ENCODE measurements at places on chromosomes 1 and 21. TPM values are rescaled to one million over a fixed set of nuclear protein-coding genes. Genes with fewer than 3 reads are reported as not detected.
A peak's percentile ranks its signal among the peaks of the same experiment; 100 is the strongest.

The CELA3B gene
- total RNA-seq: not detected

The SLC5A9 gene
- not detected for total RNA-seq

The OR2T33 gene
- total RNA-seq: not detected

The PLEKHN1 gene
- total RNA-seq: not detected

The TRIM17 gene
- 0.72 TPM for total RNA-seq

The SORT1 gene
- total RNA-seq: 52.4 TPM

The KCNK1 gene
- not detected for total RNA-seq

The S100B gene
- total RNA-seq: not detected

The CADM3 gene
- total RNA-seq: not detected

The CASZ1 gene
- total RNA-seq: 1.9 TPM

GRCh38 chr1:244002721-244003120 lies 48.4 kb upstream of the ZBTB18 start:
- DNase-seq: no peak

DNA sequence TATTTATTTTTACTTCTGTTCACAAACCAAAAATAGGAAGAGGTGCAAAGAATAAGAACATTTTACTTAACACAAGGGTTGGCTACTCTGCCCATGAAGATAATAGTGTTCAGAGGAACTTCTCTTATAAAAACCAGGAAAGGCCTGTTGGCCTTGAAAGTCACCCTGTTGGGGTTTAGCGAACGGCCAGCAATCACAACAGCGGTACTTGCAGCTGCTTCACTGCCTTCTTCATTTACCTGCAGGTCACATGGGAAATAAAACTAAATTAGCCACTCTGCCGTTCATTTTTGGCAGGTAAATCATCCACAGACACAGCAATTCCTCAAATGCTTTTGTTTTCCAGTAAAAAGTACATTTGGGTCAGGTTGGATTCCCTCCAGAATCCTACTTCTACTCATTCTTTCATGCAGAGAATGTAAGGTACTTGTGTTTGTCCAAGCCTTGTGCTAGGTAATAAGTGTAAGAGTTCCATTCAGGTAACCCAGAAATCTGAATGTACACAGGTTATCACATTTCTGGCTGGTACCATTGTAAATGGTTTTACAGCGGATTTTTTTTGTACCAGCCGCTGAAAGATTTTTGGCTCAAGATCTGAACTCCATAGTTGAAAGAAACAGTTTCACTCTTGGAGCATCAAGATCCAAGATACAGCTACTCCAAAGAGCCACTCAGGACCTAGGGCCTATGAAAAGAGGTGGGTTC lies 13.1 kb downstream of the SERPINC1 start:
- DNase-seq: no peak

DNA sequence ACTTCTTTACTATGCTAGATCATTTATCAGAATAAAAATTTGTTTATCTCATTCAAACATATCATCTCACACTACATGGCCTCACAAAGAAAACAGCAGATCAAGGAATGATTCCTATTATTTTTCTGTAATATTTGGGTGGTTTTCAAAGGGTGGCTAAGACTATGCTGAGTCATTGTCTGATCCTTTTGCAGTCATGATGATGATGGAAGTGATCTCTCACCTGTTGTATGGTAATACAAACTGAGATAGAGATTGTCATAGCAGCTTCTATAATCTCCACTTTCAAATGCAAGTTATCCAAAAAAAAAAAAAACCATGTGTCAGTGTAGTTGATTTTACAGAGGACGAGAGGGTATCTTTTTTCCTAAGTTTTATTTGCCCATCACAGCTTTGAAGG lies 37.2 kb upstream of the GBP5 start:
- DNase-seq: no peak

- peak; percentile 60 for DNase-seq
Observed at GRCh38 chr1:14782741-14783591, 184.5 kb downstream of the KAZN start.

DNA sequence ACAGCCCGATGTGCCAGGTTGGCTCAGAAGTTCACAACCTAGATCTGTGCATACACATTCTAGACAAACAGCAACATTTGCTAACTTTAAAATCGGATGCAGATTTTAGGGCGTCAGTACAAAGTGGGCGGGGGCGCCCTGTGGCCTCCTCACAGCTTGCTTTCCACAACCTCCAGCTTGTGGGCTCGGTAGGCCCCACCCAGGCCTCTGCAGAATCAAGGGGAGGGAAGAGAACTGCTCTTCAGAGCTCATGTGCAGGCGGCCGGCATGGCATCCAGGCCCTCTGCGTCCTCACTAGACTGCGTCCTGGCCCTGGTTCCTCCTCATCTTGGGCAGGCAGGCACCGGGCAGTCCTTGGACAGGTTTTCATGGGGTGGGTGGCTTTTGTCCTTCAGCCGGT lies 59.3 kb downstream of the AJAP1 start:
- DNase-seq: no peak

GRCh38 chr1:150650193-150650592 lies 20.8 kb upstream of the ENSA start:
- DNase-seq: no peak

DNA sequence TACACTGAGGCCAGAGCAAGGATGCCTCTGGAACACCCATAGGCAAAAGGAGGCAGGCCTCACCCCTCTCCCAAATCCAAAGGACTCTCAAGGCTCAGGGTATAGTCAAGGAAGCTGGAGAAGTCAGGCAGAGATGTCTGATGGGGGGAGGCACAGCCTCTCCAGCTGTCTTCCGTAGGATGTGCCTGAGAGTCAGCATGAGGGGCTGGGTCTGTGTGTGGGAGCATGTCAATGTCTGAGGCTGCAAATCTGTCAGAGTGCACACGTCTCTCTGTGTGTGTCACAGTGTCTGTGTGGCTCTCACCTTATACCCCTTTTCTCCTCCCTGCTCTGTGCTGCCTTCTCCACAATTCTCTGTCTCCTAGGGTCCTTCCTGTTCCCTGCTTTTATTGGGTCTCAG lies 4.0 kb downstream of the HPCAL4 start:
- DNase-seq: no peak

GRCh38 chr1:115062542-115063004 lies 26.7 kb downstream of the TSPAN2 start:
- peak; percentile 61 for DNase-seq

DNA sequence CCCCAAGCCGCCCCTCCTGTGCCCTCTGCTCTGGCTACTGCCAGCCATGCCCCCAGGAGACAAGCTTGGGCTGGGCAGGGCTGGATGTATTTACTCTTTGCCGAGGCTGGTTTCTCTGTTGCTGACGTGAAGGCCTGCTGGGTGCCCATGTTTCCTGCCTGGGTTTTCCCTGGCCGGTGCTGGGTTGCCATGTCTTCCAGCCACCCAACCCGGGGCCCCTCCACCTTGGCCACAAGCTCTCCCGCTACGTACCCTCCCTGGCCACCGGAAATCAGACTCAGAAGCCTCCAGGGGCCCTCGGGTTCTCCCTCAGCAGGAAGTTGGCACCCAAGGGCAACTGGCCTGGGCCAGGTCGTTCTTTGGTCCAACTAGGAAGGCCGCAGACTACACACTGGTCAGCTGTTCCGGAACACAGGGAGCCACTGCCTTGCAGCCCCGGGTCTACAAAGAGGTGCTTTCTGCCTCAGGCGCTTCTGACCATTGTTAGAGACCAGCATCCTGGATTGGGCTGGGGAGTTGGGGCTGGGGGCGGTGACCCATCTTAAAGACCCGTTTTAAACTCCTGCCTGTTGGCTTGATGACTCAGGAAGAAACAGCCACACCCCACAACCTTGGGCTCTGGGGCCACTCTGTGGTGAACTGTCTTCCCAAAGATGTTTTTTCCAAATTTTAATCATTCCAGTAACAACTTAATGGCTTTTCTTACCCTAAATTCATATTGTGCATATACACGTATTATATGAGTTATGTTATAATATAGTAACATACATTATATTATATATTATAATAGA lies 71.2 kb upstream of the RUNX3 start:
- DNase-seq: no peak

GRCh38 chr1:7177438-7178146 lies 392.3 kb downstream of the CAMTA1 start:
- no peak for DNase-seq

DNA sequence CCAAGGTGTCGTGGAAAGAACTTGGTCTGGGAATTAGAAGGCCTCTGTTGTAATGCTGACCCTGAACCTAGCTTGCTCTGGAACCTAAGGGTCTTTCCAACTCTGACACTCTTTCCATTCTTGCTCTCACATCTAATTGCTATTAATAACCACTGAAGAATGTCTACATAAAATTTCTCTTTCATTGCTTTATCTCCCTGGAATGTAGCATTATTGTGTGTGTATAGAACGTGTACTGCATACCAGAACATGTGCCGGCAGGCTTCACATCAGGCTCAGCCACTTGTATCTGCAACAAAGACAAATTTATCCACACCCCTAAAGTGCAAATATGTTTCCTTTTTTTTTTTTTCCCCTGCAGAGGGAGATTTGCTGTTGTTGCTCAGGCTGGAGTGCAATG lies 13.9 kb upstream of the LAX1 start:
- DNase-seq: no peak

- DNase-seq: no peak
Observed at GRCh38 chr1:107379826-107380225, 239.0 kb downstream of the NTNG1 start.

DNA sequence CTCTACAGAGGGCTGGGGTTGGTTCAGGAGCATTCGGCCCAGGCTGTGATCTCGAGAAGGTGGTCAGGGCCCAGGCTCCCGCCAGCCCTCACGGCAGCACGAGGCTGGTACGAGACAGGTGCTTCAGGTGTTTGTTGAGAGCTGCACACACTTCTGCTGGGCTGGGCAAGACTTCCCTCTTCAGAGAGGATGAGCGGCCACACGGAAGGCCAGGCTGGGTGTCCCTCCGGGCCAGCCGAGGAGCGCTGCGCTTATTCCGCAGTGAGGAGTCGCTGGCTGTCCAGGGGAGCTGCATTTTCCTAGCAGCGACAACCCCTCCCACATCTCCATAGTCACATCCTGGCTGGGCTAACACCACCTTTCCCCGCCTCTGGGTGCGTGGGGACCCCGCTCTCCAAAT lies 50.5 kb downstream of the PDE9A start:
- DNase-seq: no peak

GRCh38 chr1:204446413-204447111 lies 34.9 kb upstream of the PPP1R15B start:
- DNase-seq: peak; percentile 87

- DNase-seq: no peak
Observed at GRCh38 chr21:40381111-40381510, 465.8 kb downstream of the DSCAM start.

DNA sequence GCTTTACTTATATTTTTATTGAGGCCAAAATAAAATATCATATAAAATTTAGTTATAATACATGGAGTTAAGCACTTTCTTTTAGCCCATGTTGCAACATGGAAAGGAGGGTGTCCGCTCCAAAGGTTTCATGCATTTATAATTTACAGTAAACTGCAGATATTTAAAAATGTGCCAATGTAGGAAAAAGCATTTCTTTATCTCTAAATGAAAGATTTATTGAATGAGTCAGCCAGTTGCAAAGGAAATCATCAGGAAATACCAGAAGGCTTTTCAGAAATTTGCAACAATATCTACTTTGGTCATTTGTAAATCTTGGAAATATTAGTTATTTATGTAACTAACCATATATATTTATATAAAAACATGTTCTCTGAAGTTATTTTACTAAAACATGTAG lies 12.1 kb downstream of the ATP6V1G3 start:
- peak; percentile 46 for DNase-seq

GRCh38 chr21:19340954-19341353 lies 937.4 kb upstream of the TMPRSS15 start:
- no peak for DNase-seq

GRCh38 chr1:116910379-116911187 lies 867 bp downstream of the PTGFRN start:
- DNase-seq: peak; percentile 18

GRCh38 chr1:114668784-114669561 lies 876 bp downstream of the DENND2C start:
- no peak for DNase-seq

DNA sequence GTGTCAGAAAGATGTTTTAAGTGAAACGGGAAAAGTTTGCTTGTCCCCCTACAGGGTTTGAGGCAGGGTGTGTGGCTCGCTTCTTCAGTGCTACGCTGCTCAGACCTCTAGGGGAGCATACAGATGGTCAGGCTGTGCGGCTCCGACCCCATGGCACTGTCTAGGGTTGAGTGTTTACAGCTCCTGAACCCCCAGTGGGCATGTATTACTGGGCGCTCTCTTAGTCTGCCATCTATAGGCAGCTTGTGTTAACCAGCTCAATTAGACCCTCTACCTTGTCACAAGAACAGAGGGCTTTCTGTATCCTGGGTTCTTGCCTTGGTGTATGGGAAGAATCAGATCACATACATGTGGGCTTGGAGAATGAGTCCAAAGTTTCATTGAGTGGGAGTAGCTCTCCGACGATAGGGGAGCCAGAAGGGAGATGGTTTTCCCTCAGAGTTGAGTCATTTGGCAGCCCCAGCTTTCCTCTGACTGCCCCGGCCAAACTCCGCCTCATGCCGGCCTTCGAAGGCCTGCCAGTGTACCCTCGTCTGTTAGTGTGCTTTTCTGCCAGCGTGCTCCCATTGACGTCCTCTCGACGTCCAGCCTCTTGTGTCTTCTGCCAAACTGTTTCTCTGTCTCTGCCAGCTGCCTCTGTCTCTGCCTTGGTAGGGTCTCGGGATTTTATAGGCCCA lies 38.6 kb upstream of the ADGRL4 start:
- DNase-seq: peak; percentile 35

- DNase-seq: no peak
Observed at GRCh38 chr1:202411422-202411821, 62.9 kb downstream of the PPP1R12B start.

DNA sequence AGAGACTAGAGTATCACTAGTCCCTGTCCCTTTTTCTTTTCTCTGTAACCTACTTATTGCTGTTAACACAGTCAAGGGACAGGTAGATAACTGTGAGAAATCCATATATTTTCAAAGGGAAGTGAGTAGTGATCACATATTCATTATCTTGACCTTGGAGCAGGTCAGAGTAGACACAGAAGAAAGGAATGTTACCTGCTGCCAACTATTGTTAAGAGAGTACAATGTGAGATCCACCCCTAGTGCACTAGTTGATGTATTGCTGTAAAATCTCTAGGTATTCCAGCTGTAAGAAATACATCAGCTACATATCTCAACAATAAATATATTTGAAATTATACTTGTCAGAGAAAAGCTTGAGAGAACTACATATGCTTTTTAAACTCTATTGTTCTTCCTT lies 68.7 kb upstream of the ADGRL2 start:
- no peak for DNase-seq

DNA sequence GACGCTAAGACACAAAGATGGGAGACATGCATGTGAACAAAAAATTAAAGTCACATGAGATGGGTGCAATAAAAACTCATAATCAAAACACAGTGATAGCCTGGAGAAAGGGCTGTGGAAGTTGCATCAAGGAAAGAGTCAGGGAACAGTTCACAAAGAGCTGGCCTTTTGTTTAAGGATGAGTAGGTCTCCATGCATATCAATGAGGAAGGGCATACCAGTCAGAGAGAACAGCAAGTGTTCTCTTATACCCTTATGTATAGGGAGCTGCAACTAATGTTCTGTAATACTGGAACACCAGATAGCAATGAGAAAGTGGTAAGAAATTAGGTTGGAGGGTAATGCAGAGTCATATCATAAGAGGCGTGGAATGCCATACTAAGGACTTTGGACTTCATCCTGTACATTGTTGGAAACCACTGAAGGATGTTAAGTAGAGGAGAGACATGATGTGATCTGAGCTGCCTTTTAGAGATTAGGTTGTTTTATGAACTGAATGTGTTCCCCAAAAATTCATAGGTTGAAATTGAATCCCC lies 46.7 kb upstream of the SAMD13 start:
- DNase-seq: no peak

Measured in A673 (cell line).